ENCODE measurements at places on chromosomes 7 and 10.

GRCh38 chr10:99316374-99316773 lies 12.8 kb upstream of the CNNM1 start:
- DNase-seq: no peak

- DNase-seq: no peak
These were observed 99.8 kb upstream of the MACROH2A2 start for GRCh38 chr10:69952821-69953221.

DNA sequence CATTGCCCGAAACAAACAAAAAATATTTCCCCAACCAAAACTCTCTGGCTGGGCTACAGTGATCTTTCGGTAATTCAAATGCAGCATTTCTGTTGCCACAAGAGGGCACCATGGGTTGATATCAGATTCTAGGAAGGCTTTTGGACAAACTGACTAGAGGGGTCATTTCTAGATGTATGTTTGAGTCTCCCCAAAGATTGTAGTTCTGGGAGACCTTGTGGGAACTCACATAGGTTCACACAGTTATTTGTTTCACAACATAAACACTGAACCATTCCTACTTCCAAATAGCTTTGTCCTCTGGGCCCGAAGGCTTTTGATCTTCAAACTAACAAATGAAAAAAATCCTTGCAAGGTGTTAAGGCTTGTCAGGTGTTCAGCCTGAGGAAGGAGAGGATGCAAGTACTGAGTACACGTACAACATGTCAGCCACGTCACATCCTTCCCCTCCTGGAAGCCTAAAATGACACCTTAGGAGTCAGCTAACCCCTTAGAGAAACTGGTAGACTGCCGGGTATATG lies 37.0 kb upstream of the IL15RA start:
- DNase-seq: no peak

- DNase-seq: peak; percentile 72
These were observed 92.0 kb upstream of the INSIG1 start for GRCh38 chr7:155205368-155206317.

- DNase-seq: no peak
These were observed 33.8 kb downstream of the CHST15 start for GRCh38 chr10:124059551-124059950.

DNA sequence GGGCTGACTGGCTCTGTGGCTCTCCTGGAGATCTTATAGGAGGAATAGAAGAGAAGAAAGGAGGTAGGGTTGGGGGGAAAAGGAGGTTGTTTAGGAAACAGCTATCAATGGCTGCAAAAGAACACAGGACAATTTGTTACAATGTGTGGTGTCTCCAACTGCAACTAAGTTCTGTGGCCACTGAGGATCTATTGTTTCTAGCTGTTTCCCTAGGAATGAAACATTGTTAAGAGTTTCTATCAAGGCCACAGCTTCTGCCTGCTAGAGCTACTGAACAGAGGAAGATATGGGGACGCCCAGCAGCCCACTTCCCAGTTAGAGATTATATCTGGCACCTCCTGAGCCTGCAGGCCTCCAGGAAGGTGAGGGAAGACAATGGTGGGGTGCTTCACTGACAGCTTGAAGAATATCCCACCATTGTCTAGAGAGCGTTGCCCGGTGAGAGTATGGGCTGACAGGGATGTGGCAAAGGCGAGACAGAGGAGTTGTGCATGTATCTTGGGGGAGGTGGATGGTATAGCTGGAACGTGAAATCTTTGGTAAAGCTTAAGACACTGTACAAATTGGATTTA lies 4.0 kb downstream of the SCD start:
- DNase-seq: no peak

DNA sequence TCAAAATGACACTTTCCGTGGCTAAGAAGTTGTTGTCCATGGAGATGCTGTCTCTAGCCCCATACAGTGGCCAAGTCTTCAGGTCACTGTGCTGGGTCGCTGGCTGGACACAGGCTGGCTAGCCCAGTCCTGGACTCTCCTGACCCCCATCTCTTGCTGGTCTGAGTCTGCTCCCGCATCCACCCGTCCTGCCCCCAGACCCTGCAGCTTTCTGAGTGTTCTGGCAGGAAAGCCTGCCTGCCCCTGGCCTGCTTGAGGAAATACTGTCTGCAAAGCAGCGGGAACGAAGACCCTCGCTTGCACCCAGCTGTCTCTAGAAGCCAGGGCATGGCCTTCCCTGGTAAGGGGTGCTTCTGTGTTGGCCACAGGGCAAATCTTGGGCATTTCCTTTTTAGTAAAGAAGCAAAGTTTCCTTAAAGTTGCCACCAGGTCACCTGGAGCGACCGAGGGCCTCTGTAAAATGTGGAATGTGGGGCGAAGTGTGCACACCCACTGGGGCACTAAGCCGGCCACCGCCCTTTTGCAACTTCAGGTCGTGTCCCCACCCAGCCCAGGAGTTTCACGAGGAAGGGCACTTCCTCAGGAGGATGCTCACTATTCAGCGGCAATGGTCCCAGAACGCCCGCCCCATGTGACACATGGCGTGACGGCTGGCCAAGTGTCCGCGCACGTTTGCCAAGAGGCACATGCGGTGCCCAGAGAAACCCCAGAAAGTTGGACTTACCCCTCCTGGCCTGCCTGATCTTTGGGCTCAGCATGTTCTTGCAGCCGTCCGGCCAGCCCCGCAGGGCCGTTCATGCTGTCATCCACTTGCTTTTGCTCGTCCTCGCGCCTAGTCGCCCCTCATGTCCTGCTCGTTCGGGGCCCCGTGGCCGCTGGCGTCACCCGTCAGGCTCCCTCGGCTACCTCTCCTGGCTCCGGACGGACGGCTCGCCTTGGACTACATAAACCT lies 558 bp downstream of the ARHGAP22 start:
- DNase-seq: no peak

DNA sequence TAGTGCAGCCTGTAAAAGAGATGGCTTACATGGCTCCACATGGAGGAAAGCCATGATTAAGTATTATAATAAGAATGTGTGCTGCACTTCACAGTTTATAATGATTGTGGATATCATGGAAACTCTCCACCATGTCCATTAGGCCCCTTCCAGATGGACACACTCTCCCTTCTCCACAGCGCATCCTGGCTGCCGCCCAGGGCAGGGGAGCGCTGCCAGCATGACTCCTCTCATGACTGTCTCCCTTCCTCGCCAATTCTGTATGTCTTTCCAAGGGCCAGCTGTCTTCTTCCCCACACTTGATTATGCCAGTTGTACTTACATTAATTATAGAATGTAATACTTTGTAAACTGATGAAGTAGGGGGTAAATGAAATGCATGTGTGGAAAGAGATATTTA lies 259.3 kb upstream of the TMEM72 start:
- no peak for DNase-seq

- no peak for DNase-seq
These were observed 33.7 kb downstream of the MCM10 start for GRCh38 chr10:13195016-13195415.

DNA sequence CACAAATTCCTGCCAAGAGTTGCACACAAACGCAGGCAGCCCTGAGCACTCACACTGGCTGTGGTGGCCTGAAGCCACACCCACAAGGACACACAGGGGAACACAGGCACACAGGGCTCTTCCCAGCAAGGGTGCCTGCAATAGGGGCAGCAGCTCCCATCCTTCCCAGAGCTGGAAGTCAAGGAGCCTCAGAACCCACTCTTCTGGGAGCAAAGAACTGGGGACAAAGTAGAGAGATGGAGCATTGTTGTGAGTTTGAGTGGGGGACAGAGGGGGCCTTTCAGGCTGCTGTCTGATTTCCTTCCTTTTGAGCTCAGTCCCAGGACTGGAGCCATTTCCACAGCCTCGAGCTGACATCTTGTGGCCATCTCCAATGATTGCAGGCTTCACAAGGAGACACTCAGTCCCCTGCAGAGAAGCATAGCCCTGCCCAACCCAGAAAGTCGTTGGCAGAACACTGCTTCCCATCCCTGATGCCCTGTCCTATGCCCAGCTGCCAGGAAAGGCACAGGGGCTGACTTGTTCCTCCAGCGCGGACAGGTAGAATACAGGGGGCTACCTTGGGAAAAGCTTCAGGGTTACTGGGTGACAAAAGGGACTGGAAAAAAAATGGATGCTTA lies 34.4 kb upstream of the SLF2 start:
- DNase-seq: no peak

GRCh38 chr7:71229699-71230098 lies 97.8 kb downstream of the GALNT17 start:
- no peak for DNase-seq

DNA sequence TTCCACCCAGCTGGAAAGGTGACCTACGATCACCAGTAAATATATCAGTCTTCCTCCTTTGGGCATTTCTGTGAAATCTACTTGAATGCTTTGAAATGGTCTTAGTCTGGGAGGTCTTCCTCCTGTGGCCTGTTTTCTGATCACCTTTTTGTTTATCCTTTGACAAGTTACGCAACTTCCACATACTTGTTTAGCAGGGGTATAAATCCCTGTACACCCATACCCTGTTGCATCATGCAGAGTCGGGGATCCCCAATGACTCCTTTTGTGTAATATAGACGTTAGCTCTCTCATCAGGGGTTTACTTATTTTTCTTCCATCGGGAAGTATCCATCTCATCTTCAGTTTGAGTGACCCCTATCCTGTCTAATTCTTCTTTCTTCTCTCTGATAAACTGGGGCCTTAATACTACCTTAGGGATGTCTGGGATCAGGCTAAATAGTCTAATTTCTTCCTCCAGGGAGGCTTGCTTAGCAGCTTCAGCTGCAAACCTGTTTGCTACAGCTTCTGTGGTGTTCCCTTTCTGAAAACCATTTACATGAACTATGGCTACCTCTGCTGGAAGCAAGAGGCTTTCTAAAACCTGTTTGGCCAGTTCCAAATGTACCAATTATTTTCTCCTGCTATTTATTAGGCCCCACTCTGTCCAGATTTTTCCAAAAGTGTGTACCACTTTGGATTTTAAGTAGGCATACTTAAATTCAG lies 25.8 kb downstream of the MAPK8 start:
- DNase-seq: no peak

GRCh38 chr10:33327751-33328150 lies 6.7 kb downstream of the NRP1 start:
- no peak for DNase-seq

- no peak for DNase-seq
These were observed 28.8 kb downstream of the MIOS start for GRCh38 chr7:7595451-7595850.

Data from activated CD4-positive, CD25-positive, alpha-beta regulatory T cell (primary cell).